ENCODE measurements at places on chromosomes 2 and 18.

- no peak for DNase-seq
Measured at GRCh38 chr2:177885828-177886466, 186.6 kb downstream of the PDE11A start.

GRCh38 chr2:192005211-192005610 lies 158.3 kb upstream of the CAVIN2 start:
- DNase-seq = no peak

- no peak for DNase-seq
Measured at GRCh38 chr2:133568172-133568571, at the start of gene NCKAP5. Gene NCKAP5 (minus strand): TSS chr2:133568463. CDS start chr2:133517526, 50,937 bp downstream.

DNA sequence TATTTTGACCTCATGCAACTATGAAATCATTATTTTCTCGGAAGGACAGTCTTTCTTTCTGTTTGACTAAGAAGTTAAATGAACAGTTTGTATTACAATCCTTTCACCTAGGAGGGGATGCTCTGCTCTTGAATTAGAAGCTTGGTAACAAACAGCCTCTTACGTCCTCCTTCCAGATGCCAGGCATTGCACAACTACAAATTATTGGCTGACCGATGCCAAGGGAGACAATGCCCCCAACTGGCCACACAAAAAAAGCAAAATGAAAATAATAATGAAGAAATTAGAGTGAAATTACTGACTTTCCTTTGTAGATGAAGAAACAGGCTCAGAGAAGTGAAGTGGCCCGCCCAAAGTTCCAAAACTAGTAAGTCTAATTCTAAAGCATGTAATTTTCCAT lies 177.9 kb downstream of the CYRIA start:
- DNase-seq = peak; percentile 66

DNA sequence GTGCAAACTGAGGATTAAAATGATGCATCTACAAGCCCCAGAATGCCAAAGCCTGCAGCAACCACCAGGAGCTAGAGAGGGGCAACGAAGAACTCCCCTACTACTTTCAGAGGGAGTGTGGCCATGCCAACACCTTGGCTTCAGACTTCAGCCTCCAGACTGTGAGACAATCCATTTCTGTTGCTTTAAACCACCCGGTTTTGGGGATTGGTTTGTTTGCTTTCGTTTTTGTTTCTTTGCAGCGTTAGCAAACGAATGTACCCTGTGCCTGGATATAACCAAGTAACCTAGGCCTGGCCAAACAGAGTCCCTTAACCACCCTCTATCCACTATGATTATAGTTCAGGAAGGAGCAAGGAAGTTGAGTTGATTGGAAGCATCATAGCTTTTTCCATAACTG lies 171.2 kb upstream of the NCK2 start:
- no peak for DNase-seq

DNA sequence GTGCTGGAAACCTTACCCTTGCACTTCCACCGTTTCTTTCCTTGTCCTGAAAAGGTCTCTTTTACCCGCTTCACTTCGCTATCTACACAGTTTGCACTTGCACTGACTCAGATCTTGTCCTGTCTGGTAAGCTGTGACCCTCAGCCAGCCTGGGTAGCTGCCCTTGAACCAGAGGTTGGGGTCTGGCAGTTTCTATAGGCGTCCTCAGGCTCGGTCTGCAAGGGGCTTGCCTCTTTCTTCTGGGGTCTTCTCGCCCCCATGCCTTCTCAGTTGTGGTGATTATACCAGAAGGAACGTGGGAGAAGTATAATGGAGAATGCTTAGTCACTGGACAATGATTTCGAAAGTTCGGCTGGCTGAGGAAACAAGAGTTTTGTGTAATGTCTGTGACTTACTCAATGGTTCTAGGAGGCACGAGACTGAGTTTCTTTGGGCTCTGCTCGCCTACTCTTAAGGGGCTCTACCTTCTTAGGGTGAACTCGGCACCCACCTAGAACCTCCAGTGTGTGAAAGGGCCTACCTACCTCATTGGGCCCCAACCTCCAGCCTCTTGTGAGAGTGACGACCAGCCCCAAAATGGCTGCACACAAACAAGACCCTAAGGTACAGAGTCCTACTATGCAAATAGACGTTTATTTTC lies 6.9 kb upstream of the STAT1 start:
- DNase-seq = no peak

- DNase-seq = no peak
Measured at GRCh38 chr2:62326735-62327134, 130.8 kb downstream of the B3GNT2 start.

- DNase-seq = no peak
Measured at GRCh38 chr2:108634011-108634410, 85.3 kb upstream of the RANBP2 start.

DNA sequence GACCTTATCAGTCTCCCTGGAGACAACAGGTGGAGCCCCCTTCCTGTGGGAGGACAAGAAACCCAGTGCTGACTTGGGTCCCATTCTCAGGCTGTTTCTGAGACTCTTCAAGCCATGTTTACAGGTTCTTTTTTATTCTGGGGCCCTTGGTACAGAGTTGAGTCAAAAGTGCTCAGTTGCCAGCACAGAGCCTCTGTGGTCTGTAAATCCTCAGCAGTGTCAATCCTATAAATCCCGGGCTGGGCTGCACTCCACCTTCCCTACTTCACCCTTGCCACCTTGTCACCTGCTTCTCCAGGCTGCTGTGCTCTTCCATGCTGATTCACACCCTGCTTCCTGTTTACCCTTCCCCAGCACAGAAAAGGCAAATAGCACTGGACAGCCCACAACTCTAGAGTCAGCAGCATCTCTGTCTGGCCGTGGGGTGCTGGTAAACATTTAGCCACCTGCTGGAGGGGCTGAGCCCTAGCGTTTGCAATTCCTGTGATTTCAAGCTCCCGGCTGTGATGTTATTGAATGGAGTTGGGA lies 74.7 kb downstream of the TNFRSF11A start:
- no peak for DNase-seq

GRCh38 chr2:207064128-207064690 lies 101.5 kb downstream of the KLF7 start:
- no peak for DNase-seq
